ENCODE measurements at places on chromosomes 6 and 20. TPM values are rescaled to one million over a fixed set of nuclear protein-coding genes. Genes with fewer than 3 reads are reported as not detected.

PFDN4 gene
- total RNA-seq: 27.7 TPM

DNA sequence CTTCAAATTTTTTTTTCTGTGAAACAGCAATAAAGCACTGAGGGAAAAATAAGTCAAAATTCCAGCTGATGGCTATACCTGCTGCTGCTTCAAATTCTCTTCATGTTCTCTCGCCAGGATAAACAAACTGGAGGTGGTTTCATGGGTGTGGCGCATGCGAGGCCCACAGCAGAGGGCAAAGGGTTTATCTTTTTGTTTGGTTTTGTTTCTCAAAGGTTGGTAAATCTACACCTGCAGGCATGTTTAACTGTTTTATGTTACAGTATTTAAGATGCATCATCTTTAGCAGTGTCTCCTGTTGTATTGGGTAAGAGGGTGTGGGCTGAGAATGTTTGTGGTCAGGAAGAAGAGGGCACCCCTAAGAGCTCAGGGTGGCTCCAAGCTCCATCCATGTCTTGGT lies 342.2 kb downstream of the CDH26 start:
- no peak overlapping the region for H3K27ac ChIP-seq
- H3K4me1 ChIP-seq: peaks cover 8% of the 10 kb centered on the region
- no peaks in the 10 kb centered on the region for H3K36me3 ChIP-seq
- no peak overlapping the region for H3K4me3 ChIP-seq
- no peaks in the 10 kb centered on the region for H3K27me3 ChIP-seq

HEBP2 gene
- 9.2 TPM for total RNA-seq

ELOVL2 gene
- total RNA-seq: not detected

DNA sequence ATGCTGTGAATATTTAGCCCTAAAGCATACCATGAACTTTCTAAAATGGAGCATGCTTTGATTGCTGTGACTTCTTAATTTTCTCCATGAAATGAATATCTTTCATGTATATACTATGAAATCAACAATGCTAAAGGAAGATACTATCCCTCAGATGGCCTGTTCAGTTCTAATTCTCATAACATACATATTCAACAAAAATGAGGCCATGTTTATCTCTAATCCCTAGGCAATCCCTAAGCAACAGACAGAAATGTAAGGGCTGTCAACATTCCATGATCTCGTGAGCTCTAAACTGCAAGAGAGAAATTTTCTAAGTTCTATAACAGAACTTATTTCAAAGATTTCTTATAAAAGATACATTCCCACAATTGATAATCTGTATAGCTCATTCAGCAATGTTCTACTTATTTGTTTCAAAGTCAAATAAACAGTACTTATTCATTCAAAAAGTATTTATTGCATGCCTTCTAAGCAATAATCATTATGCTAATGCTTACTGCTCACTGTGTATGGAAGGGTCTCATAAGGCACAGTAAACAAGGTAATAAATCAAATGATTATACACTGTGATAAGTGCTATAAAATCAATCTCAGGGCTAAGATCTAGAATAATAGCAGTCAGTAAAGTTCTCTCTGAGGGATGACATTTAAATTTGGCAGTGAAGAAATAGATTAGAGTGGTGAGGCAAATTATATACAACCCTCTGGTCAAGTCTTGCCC lies 492.9 kb downstream of the PHF3 start:
- H3K36me3 ChIP-seq: no peaks in the 10 kb centered on the region
- no peak for DNase-seq
- H3K27me3 ChIP-seq: no peaks in the 10 kb centered on the region
- H3K27ac ChIP-seq: no peak overlapping the region
- H3K4me1 ChIP-seq: no peaks in the 10 kb centered on the region

NMBR gene
- not detected for total RNA-seq

TAPBP gene
- 263 TPM for total RNA-seq

GRCh38 chr20:11230999-11231398 lies 557.2 kb upstream of the JAG1 start:
- H3K4me1 ChIP-seq: no peaks in the 10 kb centered on the region
- no peaks in the 10 kb centered on the region for H3K36me3 ChIP-seq
- no peak overlapping the region for H3K4me3 ChIP-seq
- H3K27ac ChIP-seq: no peak overlapping the region
- no peaks in the 10 kb centered on the region for H3K27me3 ChIP-seq
- DNase-seq: no peak

OPRM1 gene
- total RNA-seq: not detected

GSTA1 gene
- not detected for total RNA-seq

GRCh38 chr6:20610636-20611370 lies 76.5 kb downstream of the CDKAL1 start:
- DNase-seq: no peak
- H3K36me3 ChIP-seq: peaks cover 15% of the 10 kb centered on the region
- H3K4me3 ChIP-seq: no peak overlapping the region
- no peak overlapping the region for H3K27ac ChIP-seq

DNA sequence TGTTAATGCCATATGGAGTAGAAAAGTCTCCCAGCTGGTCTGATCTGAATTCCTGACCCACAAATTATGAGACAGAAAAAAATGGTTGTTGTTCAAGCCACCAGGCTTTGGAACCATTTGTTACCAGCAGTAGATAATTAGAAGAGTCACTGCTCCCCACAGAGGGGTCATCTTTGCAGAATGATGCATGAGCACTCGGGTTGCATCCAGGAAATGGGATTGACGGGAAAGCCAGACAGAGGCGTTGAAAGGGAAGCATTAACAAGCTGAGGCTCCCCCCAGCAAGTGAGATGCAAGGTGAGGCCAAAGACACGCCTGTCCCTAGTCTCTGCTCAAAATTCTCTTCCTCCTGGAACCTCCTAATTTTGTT lies 182.5 kb downstream of the SYNDIG1 start:
- no peaks in the 10 kb centered on the region for H3K27me3 ChIP-seq
- no peak overlapping the region for H3K27ac ChIP-seq
- no peak overlapping the region for H3K4me3 ChIP-seq

GRCh38 chr6:148526145-148526544 lies 183.5 kb downstream of the SASH1 start:
- H3K4me1 ChIP-seq: peaks cover 4% of the 10 kb centered on the region
- H3K36me3 ChIP-seq: no peaks in the 10 kb centered on the region
- H3K27ac ChIP-seq: no peak overlapping the region

GRCh38 chr20:63785691-63786131 lies 45.4 kb downstream of the ZBTB46 start:
- H3K4me1 ChIP-seq: peaks cover 24% of the 10 kb centered on the region
- no peak overlapping the region for H3K4me3 ChIP-seq
- DNase-seq: no peak
- no peak overlapping the region for H3K27ac ChIP-seq

GRCh38 chr6:134477991-134478635 lies 160.2 kb upstream of the SGK1 start:
- H3K36me3 ChIP-seq: no peaks in the 10 kb centered on the region
- no peaks in the 10 kb centered on the region for H3K27me3 ChIP-seq
- no peak overlapping the region for H3K4me3 ChIP-seq
- no peak for DNase-seq
- no peak overlapping the region for H3K27ac ChIP-seq

- no peak overlapping the region for H3K27ac ChIP-seq
- H3K4me1 ChIP-seq: no peaks in the 10 kb centered on the region
- no peaks in the 10 kb centered on the region for H3K36me3 ChIP-seq
- no peak overlapping the region for H3K4me3 ChIP-seq
- no peaks in the 10 kb centered on the region for H3K27me3 ChIP-seq
Observed at GRCh38 chr6:49646942-49647341, 10.3 kb upstream of the RHAG start.

CDH22 gene
- not detected for total RNA-seq

GRCh38 chr6:20630617-20631548 lies 96.6 kb downstream of the CDKAL1 start:
- no peaks in the 10 kb centered on the region for H3K27me3 ChIP-seq
- no peak overlapping the region for H3K4me3 ChIP-seq
- no peak overlapping the region for H3K27ac ChIP-seq

HTR1B gene
- total RNA-seq: not detected

RIPPLY2 gene
- not detected for total RNA-seq

ULBP1 gene
- total RNA-seq: 0.55 TPM

DNA sequence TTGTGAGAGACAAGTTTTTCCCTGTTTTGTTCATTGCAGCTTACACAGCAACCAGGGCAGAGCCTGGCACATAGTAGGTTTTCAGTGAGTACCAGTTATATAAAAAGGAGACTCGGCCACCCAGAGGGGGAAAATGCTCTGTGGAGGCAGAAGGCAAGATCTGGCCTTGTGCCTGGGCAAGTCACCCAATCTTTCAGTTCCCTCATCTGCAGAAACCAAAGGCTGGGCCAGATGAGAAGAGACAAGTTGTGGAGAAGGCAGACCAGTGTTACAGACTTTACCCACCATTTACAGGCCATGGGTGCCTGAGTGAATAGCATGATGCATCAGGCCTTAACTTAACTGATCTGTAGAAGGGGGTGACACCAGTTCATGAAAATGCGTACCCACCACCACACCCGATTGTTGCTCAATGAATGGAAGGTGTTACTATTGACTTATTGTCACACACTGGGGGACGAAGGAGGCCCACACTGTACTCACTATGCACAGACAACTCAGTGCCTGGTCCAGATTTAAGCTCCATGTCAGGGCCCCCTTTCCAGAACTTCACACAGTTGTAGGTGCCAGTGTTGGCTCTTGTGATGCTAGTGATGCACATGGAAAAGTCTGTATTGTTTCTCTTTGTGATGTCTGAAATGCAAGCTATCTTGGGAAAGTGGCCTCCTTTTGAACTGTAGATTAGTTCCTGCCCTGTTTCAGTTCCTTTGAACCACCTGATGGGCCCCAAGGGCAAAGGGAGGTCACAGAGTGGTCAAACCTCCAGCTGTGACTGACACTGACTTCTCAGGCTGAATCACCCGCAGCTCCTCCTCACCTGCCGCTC lies 64.3 kb upstream of the SIRPG start:
- peaks cover 2% of the 10 kb centered on the region for H3K36me3 ChIP-seq
- H3K4me1 ChIP-seq: peaks cover 12% of the 10 kb centered on the region
- H3K27ac ChIP-seq: no peak overlapping the region

GRCh38 chr6:121771937-121772720 lies 336.7 kb downstream of the GJA1 start:
- H3K4me1 ChIP-seq: peaks cover 35% of the 10 kb centered on the region
- H3K4me3 ChIP-seq: no peak overlapping the region
- peak overlapping the region; percentile 70 for H3K27ac ChIP-seq
- H3K36me3 ChIP-seq: peaks cover 2% of the 10 kb centered on the region

- H3K4me1 ChIP-seq: peaks cover 16% of the 10 kb centered on the region
- no peaks in the 10 kb centered on the region for H3K36me3 ChIP-seq
- DNase-seq: no peak
- peaks cover 14% of the 10 kb centered on the region for H3K27me3 ChIP-seq
Observed at GRCh38 chr6:146775220-146775619, 176.4 kb downstream of the ADGB start.

KCTD20 gene
- total RNA-seq: 49.8 TPM

DNA sequence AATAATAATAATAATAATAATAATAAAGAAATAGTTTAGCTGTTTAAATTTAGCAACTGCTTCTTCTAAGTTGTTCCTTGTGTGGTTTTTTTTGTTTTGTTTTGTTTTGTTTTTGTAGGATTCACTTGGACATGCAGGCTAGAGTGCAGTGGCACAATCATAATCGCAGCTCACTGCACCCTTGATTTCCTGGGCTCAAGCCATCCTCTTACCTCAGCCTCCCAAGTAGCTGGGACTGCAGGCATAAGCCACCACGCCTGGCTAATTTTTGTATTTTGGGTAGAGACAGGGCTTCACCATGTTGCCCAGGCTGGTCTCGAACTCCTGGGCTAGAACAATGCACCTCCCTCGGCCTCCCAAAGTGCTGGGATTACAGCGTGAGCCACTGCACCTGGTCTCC lies 15.3 kb upstream of the EYA2 start:
- H3K27me3 ChIP-seq: peaks cover 9% of the 10 kb centered on the region
- H3K27ac ChIP-seq: no peak overlapping the region
- no peak for DNase-seq

- H3K4me1 ChIP-seq: no peaks in the 10 kb centered on the region
- no peaks in the 10 kb centered on the region for H3K36me3 ChIP-seq
- no peak overlapping the region for H3K4me3 ChIP-seq
- no peak for DNase-seq
Observed at GRCh38 chr6:29491574-29491973, 3.8 kb upstream of the MAS1L start.

DNA sequence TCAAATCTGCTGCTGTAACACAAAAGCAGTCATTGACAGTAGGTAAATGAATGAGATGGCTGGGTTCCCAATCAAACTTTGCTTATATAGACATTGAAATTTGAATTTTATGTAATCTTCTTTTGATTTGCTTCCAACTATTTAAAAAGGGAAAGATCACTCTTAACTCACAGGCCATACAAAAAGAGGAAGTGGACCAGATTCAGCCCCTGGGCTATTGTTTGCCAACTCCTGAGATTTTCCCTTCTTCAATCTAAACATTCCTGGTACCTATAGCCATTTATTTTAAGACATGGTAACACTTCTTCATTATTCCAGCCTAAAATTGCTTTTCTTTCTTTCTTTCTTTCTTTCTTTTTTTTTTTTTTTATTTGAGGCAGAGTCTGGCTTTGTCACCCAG lies 260.6 kb downstream of the TFAP2A start:
- no peaks in the 10 kb centered on the region for H3K27me3 ChIP-seq
- DNase-seq: no peak
- no peaks in the 10 kb centered on the region for H3K36me3 ChIP-seq
- no peaks in the 10 kb centered on the region for H3K4me1 ChIP-seq
- no peak overlapping the region for H3K4me3 ChIP-seq

RNF144B gene
- total RNA-seq: 1.3 TPM

DNA sequence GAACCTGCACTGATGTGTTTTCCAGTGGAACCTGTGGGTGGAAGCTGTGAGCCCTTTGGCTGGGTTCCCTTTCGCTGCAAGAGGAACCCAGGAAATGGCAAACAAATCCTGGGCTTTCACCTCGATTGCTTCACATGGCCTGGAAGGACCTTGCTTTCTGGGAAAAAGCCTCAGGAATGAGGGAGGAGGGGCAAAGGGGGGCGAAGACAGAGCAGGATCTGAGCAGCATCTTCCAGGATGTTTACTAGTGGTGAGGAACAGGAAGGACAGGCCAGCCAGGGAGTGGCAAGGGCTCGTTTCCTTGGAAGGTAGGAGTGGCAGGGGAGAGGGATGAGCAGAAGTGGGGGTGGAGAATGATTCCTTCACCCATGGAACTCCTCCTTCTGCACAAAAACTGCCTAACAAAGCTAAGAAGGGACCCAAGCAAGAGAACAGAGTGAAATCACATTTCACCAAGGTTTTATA lies 5.9 kb downstream of the SLC2A10 start:
- peaks cover 14% of the 10 kb centered on the region for H3K27me3 ChIP-seq
- no peak for DNase-seq
- no peak overlapping the region for H3K4me3 ChIP-seq
- H3K4me1 ChIP-seq: no peaks in the 10 kb centered on the region

GRCh38 chr6:45187836-45188235 lies 140.3 kb upstream of the RUNX2 start:
- no peak overlapping the region for H3K27ac ChIP-seq
- H3K4me1 ChIP-seq: peaks cover 28% of the 10 kb centered on the region
- no peak for DNase-seq
- H3K36me3 ChIP-seq: peaks cover 3% of the 10 kb centered on the region

Data from activated CD4-positive, alpha-beta T cell treated with anti-CD3 and anti-CD28 coated beads, Interleukin-2, amount 10 ng/mL, durations not matched to agents 7 days and 5 days (primary cell).